Activated T-cell treated with anti-CD3 and anti-CD28 coated beads for 1 hour (primary cell): ENCODE measurements at places on chromosomes 2 and 18.
A peak's percentile ranks its signal among the peaks of the same experiment; 100 is the strongest.

DNA sequence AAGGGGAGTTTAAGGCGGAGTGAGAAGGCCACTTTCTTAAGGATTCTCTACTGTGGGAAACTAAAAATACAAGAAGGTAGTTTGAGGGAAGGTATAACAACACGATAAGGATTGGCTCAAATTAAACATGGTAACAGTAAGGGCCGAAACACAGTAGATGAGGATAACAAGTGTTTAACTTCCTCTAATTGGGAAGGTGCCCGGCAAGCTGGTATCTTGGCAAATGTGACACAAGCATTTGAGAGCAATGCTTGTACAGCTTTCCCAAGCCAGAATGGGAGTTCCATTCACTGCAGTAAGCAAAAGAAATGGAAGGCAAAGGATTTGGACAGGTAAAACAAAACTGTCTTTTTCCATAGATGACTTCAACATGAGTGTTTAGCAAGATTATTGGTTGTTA is 19.8 kb downstream of the USP40 start:
- no peak for DNase-seq

DNA sequence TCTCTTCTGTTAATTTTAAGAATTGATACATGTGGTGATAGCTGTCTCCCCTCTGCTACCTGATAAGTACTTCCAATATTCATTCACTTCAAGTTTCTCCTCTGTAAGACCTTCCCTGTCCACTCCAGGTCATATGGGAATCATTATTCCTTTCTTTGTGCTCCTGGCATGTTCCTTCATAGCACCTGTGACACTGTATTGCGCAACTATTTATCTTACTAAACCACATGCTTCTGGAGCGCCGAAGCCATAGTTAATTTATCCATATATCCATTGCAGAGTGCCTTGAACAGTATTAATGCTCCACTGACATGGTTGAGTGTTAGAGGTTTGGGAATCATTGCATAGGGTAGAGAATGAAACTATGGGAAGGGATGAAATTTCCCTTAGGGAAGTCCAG is 7.9 kb upstream of the PRKD3 start:
- DNase-seq: no peak

DNA sequence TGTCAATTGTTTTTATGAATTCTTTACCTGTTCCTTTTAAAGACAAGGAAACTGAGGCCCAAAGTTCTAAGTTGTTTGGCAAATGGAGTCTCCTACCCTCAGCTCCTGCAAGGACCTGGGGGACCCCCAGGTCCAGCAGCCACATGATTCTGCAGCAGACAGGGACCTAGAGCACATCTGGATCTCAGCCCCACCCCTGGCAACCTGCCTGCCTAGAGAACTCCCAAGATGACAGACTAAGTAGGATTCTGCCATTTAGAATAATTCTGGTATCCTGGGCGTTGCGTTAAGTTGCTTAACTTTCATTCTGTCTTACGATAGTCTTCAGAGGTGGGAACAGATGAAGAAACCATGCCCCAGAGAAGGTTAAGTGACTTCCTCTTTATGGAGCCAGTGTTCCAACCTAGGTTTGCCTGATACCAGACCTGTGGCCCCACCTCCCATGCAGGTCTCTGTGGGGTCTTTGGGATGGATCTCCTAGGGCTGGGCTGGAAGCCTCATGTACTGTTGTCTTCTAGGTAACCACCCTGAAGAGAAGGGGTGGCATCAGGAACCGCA is 5.6 kb upstream of the CENPA start:
- no peak for DNase-seq

DNA sequence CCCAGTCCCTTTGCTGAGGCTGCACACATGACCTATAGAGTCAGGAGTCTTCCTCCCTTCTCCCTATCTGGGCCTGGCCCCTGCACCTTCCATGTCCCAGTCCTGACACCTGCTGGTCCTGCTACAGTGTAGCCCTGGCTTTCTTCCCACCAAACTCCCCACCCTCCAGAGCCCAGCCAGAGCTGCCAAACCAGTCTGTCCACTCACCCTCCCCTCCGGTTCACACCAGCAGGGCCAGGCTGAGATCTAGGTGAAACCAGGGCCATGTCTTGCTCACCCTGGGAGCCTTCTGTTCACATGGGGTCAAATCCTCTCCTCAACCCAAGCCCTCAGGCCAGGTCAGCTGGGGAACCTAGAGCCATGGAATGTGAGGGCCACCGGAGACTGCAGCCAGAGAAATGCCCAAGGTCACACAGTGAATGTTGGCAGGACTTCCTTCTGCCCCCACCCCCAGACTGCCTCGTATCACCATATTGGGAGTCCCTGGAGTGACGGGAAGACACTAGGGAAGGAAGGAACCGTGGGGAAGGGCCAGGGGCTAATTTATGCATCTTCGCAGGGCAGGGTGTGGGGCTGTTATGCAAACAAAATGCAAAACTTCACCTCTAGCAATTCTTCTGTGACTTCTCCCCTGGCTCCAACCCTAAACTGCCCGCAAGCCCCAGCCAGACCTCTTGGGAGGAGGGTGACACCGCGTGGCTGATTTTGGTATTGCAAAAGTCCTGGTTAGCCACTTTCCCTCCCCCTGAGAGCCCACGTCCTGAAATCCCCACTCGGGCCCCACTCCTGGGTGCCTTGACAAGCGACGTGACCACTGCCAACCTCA is 14.6 kb downstream of the TNS1 start:
- DNase-seq: peak; percentile 53
